Kidney epithelial cell (primary cell): ENCODE measurements at places on chromosomes 13 and 19.

- DNase-seq: no peak
Measured at GRCh38 chr13:104809483-104809882, 1726.0 kb downstream of the EFNB2 start.

GRCh38 chr19:3094601-3095440 lies 659 bp downstream of the GNA11 start:
- DNase-seq: no peak

- no peak for DNase-seq
Measured at GRCh38 chr19:24055548-24055947, 31.4 kb upstream of the ZNF254 start.

GRCh38 chr19:28980236-28980868 lies 232.6 kb downstream of the UQCRFS1 start:
- DNase-seq: no peak

- no peak for DNase-seq
Measured at GRCh38 chr13:22061371-22061805, 390.5 kb downstream of the FGF9 start.

GRCh38 chr19:11674067-11674492 lies 64.7 kb downstream of the ZNF823 start:
- DNase-seq: no peak

- DNase-seq: no peak
Measured at GRCh38 chr19:2546128-2547032, 70.5 kb downstream of the GADD45B start.

DNA sequence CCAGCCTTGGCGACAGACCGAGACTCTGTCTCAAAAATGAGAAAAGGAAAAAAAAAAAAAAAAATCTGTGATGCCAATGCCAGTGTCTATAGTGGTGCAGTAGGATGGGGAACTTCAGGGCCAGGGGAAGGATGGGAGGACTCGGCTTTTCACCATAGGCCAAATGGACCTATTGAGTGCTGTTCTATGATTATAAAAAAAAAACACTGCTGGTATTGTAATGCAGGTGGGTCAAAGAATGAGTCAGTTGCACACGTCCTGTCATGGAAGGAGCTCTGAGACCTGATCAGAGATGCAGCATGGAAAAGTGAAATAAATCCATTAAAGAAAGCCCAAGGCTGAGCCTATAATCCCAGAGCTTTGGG lies 7.0 kb downstream of the DNAJB1 start:
- no peak for DNase-seq

- DNase-seq: no peak
Measured at GRCh38 chr13:101013245-101013644, 338.6 kb upstream of the TMTC4 start.

DNA sequence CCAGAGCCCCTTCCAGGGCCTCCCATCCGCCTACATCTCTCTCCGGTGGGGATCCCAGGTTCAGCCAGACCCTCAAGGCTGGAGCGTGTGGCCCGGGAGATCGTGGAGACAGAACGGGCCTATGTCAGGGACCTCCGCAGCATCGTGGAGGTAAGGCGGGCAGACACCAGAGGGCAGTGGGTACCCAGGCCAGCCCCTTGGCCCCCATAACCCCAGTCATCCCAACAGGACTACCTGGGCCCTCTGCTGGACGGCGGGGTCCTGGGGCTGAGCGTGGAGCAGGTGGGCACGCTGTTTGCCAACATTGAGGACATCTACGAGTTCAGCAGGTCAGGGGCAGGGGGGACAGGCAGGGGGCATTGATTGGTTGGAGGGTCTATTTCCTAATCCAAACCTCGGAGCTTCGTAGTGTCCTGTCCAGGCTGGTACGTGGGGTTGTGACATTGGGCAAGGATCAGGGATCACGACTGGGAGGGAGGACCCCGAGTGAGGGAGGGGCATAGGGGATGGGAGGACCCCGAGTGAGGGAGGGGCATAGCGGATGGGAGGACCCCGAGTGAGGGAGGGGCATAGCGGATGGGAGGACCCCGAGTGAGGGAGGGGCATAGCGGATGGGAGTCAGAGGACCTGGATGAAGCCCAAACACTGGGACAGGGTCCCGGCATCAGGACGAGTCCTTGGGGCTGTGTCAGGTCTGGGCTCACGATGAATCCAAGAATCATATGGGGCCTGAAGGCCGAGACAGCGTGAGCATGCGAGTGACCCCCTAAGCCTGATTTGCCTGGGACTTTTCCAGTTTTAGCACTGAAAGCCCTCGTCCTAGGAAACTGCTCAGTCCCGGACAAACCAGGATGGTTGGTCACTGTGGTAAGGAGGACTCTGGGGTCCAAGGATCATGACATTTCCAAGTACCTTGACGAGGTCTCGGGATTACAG lies 2.9 kb downstream of the PLEKHG2 start:
- DNase-seq: no peak

DNA sequence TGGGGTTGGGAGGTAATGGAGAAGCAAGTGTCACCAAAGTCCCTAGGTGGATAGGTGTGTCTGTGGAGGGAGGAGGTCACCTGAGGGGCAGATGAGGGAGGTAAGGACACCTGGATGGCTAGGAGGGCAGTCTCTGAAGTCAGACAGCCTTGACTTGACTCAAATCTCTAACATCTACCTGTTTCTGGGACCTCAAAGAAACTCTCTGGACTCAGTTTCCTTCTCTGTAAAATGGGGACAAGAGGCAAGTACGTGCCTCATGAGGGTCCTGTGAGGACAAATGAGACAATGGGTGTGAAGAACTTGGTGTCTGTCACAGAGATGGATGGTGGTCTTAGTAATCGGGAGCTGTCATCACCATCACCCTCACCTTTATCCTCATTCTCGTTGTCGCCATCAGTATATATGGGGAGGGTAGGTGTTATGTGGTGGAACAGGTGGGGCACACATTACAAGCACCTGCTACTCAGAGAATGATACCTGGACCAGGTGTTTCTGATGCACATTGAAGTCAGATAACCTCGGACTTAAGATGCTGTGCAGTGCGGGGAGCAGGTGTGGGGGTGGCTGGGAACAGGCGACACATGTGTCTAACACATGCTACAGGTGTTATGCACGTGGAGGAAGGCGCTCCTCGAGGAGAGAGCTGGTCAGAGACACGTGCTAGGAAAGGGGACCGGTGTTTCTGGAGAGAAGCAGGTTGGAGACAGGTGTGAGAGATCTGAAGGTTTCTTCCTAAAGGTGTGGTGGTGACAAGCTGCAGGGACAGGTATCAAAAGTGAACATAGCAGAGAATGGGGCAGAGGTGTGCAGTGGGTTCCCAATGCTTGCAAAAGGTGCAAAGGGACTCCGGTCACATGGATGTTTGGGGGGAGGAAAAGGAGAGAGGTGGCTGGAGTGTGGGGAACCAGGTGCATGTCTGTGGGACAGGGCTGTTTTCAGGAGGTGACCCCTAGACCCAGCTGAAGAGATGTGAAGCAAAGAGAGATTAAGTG lies 3.8 kb downstream of the ERFL start:
- no peak for DNase-seq

DNA sequence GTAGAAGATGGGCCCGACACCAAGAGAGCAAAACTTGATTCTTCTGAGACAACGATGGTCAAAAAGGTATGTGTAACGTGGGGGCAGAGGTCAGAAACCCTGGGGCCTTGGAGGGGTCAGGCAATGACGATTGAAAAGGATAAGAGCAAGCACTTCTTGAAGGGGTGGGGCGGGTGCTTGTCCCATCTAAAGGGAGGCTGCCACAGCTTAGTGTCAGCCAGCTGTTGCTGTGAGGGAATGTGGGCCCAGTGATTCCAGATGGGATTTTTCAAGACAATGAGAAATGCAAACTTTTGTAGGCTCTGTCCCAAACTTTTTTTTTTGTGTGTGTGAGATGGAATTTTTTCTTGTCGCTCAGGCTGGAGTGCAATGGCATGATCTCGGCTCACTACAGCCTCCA lies 24.5 kb downstream of the SAE1 start:
- no peak for DNase-seq

DNA sequence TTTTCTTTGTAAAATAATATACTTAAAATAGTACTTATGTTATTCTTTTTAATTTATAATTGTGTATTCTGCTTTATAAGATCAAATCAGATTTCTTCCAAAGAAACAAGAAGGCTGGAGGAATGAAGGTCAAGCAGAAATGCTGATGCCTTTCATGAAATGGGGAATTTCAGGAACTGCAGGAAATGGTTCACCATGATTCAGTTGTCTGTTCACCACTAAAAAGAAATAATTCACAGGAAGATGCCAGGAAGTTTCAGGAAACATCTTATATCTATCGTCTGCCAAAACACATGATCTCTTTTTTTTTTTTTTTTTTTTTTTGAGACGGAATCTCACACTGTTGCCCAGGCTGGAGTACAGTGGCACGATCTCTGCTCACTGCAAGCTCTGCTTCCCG lies 15.7 kb upstream of the SCEL start:
- DNase-seq: no peak
